Muscle of leg (tissue), 16 donors: ENCODE measurements at places on chromosomes 4 and X. TPM values are rescaled to one million over a fixed set of nuclear protein-coding genes. Genes with fewer than 3 reads are reported as not detected.

DNA sequence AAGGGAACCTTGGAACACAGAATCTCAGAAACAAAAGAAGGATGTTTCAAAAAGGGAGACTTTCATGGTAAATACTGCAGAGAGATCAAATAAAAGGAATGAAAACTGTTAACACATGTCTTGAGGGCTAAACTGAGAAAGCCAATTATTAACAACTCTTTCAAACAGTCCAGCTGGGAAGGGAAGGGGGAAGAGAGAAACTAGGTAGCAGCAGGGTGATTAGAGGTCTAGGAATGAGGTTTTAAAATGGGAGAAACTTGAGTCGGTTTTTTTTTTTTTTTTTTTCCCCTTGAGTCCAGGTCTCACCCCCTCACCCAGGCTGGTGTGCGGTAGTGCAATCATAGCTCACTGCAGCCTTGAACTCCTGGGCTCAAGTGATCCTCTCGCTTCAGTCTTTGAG lies 4.3 kb downstream of the BCLAF3 start:
- no peak for DNase-seq

- no peak for DNase-seq
Measured at GRCh38 chrX:6757631-6758030, 222.7 kb upstream of the VCX3A start.

GRCh38 chrX:3820167-3820566 lies 106.7 kb upstream of the PRKX start:
- DNase-seq: no peak

DNA sequence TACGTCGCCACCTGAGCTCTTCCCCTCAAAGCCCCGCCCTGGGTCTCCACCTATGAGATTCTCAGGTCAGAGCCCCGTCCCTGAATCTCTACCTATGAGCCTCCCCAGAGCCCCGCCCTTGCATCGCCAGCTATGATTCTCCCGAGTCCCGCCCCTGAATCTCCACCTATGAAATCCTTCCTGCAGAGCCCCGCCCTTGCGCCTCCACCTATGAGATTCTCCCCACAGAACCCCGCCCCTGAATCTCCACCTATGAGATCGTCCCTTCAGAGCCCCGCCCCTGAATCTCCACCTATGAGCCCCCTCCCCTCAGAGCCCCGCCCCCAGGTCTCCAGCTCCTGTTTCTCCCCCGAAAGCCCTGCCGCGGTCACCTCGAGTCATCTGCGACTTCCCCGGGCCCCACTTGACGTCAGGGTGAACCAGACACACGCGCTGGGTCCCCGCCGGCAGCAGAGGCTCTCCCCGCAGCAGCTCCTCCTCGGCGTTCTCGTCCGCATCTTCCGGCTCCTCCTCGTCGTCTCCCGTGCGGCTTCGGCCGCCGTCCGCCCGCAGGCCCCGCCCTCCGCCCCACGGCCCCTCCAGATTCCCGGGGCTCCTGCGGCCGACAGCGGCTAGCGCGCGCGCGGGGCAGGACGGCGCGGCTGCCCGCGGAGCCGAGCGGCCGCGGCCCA lies 393 bp downstream of the GTPBP6 start:
- peak; percentile 99 for DNase-seq

- DNase-seq: no peak
Measured at GRCh38 chr4:133137571-133137970, 11.5 kb upstream of the PCDH10 start.

DNA sequence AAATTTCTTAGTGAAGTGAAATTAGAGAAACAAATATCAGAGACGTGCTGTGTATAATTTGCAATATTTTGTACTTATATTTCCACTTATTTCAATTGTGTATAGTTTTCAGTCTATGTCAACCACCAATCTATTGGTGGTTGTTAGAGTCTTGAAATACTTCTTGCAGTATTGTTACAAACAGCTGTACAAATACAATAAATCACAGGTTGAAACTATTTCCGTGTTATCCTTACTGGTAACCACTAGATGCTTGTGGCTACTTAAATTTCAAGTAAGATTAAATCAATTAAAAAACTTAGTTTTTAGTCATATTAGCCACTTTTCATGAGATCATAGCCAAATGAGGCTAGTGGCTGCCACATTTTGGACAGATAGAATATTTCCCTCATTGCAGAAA lies 520.5 kb downstream of the GBA3 start:
- DNase-seq: no peak

DNA sequence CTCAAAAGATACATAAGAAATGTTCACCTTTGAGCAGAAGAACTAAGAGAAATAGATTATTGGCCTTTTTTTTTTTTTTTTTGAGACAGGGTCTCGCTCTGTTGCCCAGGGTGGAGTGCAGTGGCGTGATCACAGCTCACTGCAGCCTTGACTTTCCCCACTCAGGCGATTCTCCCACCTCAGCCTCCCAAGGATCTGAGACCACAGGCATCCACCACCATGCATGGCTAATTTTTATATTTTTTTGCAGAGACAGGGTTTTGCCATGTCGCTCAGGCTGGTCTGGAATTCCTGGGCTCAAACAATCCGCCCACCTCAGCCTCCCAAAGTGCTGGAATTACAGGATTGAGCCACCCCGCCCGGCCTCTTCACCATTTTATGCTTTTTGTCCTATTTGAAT lies 2.9 kb upstream of the TLR6 start:
- DNase-seq: no peak

DNA sequence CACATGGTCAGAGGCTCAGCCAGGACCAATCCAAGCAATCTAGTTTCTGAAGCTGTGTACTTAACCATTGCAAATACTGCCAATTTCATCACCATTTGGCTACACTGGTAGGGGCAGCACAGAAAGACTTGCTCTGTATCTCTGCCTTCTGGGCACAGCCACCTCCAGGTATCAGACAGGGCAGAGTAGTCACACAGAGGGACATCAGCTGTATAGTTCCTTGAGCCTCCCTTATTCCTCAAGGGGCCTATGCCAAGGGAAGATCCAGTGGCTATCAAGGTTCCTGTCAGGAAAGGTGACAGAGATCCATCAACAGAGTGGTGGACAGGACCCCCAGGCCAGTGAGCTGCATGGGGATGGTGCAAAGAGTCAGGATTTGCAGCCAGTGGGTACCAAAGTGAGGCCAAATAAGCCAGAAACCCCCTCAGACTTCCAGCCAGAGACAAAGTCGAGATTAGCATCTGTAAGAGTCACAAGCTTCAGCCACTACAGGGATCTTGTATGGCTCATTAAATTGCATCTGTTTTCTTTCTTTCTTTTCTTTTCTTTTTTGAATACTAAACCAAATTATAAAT lies 381.6 kb upstream of the CPEB2 start:
- no peak for DNase-seq

DNA sequence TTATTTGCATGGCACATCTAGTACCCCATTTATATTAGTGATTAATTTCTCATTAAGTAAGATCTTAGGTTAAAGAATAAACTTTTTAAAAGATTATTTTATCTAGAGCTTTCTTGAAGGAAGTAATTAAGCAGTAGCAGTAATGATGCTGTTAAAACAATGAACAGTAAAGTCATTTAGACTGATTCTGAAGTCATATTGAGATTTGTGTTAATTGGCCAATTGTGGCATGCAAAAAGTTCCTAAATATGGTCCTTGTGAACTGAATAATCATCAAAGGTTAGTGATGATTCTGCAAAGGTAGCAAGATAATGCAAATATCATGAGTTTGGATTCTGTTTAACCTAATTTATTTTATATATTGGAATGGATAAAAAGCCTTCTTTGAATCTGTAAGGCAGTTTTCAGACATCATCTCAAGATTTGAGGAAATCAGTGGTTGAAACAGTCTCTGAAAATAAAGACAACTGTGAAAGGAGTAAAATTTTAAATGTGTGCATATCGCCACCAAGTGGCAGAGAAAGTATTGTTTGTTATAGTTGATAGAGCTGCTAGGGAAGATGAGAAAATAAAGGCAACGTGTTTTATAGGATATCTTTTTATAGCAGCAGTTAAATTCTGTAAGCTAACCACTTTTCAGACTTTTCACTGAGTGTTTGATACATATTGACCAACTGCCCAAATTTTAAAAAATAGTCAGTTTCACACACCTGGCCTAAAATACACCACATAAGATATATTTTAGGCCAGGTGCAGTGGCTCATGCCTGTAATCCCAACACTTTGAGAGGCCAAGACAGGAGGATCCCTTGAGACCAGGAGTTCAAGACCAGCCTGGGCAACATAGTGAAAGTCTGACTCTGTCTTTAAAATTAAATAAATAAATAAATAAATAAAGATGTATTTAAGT lies 79.6 kb downstream of the CCKAR start:
- DNase-seq: peak; percentile 87

DNA sequence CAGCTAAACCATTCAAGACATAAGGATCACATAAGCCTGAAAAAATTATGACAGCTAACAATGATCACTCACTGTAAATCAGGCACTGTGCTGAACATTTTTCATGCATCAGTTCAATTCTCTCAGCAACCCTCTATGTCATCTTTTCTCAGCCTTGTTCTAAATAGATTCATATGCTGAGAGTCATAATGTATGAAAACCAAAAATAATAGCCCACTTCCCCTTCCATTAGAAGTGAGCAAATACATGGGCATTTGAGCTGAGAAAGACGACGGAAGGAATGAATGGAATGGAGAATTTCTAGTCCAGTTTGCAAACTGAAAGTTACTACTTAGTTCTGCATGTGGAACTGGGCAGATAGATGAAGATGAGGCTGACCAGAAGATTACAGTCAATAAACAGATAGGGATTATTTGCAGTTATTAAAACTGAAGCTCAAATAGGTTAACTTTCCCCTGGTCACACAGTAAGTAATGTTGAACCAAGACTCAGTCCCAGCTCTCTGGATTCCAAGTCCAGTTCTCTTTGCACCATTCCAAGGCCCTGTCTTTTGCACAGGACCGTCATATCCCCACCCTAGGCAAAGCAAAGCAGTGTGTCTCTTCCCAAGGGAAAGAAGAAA lies 1.6 kb upstream of the SH3RF1 start:
- DNase-seq: peak; percentile 46

GK gene
- polyA plus RNA-seq: 4.2 TPM
